ENCODE measurements at places on chromosomes 2 and 18.
A peak's percentile ranks its signal among the peaks of the same experiment; 100 is the strongest.

GRCh38 chr18:54149078-54149697 is 75.3 kb downstream of the MBD2 start:
- peak; percentile 22 for DNase-seq

GRCh38 chr2:207750876-207751275 is 18.8 kb downstream of the FZD5 start:
- DNase-seq, result no peak

DNA sequence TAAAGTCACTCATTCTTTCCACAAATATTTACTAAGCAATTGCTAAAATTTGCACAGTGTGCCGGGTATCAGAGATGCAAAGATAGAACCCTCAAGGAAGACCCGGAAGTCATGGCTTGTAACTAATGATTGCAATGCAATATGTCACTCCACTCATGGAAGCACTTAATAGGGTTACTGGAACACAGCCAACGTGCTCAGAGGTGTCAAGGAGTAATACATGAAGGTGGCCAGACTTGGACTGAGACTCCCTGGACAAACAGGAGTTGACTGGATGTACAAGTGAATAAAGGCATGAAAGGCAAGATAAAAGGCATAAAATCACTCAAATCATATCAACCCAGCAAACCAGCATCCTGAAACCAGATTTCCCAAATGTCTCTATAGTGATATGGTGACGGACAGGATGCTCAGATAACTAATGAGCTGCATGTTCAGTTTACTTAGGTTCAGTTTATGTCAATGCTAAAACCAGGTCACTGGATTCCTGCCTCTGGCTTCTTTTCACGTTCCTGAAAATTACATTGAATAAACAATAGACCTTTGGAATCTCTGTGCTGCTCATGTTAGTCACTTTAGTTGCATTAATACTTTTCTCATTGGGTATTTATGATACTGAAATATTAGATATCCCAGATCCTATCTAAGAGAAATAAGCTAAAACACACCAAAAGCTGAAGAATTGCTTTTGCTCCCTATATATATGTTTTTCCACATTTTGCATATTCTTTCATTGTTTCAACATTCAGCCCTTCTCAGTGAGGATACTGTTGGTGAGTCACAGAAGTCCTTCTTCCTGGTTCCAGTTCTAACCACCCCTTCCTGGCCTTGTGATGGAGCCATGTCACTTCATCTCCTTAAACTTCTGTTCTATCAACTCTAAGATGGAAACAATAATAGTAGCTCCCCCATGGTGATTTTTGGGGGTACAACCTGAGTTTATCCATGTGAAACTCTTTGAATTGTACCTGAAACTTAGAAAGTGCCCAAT is 688.9 kb upstream of the ID2 start:
- no peak for DNase-seq

- no peak for DNase-seq
Observed at GRCh38 chr2:177118636-177119035, 94.0 kb upstream of the HNRNPA3 start.

DNA sequence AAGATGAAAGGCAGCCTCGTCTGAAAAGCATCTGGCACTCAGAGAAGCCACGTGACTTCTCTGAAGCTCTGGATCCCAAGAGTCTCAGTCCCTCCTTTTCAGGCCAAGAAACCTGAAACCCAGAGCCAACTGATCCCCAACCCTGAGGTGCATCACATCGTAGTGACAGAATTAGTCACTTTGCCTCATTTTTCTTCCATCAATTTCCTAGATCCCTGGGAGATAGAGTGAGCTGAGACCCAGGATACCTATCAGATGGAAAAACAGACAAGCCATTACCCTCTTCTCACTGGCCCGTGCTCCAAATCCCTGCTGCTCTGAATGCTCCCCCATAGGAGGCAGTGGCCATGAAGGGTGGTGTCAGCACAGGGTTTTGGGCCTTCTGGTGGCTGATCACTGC is 113.1 kb downstream of the ALK start:
- no peak for DNase-seq

DNA sequence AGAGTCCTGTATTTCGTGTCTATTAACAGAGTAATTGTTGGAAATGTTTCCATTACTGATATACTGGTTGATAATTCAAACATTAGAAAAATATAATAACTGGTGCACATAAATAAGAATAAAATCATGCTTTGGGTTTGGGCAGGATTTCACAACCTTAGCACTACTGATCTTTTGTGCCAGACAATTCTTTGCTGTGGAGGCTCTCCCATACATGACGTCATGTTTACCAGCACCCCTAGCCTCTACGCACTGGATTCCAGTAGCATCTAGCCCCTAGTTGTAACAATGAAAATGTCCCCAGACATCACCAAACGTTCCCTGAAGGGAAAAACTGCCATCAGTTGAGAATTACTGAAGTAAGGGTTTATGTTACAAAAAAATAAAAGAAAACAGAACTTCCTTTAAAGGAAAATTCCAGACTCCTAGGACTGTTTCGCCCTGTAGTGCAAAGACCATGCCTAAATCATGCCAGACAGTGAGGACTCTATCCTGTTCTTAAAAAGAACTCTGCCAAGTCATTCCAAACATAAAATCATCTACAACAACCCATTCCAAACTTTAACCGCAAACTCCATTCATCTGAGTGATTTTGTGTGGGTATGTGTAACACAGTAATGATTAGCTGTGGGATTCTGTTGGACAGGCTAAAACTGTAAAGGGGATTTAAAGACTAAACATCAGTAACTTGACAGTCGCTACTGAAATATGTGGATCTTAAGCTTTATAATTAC is 313.4 kb upstream of the CCDC68 start:
- no peak for DNase-seq

GRCh38 chr2:204452464-204453023 is 92.7 kb upstream of the PARD3B start:
- no peak for DNase-seq

DNA sequence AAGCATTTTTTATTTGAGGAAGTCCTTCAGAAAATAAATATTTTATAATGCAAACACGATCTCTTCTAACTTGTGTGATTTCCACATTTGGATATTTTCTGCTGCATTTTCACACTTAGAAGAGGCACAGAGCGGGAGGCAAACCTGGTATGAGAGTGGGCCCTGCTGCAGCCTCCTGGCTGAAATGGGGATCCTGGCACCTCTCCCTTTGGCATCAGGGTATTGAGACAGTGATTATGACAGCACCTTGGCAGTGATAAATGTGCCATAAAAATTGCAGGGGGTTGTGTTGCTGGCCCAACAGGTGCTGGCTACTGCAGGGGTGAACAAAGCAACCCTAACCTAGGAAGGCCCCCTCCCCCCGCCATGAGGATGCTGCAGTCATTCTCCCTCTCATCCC is 128.6 kb downstream of the TSN start:
- no peak for DNase-seq

DNA sequence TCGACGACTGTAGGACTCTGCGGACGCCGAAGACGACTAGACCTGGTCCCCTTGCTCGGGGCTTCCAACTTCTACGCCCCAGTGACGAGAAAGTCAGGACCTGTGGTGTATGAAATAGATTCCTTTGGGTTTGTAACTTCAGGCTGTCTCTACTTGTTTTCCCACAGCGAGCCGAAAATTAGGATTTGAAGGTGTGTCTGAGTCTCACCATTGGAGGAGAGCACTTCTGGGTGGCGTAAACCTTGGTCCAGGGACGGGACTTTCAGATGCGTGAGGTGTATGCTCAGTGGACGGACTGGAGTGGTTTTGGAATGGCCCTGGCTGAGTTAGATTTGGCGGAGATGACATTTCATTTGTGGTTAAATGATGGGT is 1.3 kb downstream of the BIRC6 start:
- no peak for DNase-seq

DNA sequence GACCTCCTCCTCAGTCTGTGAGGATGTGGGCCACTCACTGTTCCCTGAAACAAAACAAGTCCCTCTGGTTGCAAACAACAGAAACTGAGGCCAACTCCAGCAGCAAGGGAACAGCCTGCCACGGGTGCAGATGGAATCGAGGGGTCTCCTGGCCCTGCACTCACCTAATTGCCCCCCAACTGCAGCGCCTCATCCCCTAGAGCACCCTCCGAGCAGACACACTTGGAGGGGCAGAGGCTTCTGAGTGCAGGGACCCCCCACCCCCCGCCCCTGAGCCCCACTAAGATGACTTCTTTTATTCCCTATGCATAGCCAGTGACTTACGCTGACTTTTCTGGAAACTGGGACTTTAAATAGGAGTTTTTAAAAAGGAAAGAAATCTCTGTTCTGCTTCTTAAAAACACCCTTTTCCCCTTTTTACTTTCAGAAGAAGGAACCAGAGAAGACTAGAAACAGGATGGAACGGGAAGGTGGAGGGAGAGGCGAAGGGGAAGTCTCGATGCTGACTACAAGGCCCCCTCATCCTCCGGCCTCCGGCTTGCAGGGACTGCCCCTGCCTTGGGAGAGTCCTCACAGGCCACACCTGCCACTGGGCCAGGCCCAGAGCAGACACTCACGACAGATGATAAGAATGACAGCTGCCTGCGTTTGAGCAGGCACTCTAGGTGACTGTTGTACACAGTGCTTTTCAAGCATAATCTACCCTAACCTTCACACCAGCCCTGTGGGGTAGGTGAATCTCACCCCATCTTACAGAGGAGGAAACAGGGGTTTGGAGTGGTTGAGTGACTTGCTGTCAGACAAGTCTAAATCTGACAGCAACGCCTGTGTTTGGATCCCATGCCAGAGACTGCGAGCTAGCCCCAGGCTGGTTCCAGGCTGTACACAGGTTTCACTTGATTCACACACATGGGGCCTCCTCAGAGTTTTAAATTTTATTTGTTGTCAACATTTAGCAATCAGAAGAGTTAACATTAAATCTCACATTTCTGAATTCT is 28.2 kb upstream of the BIN1 start:
- no peak for DNase-seq

- no peak for DNase-seq
Observed at GRCh38 chr2:215431290-215431689, 4.6 kb downstream of the FN1 start.

DNA sequence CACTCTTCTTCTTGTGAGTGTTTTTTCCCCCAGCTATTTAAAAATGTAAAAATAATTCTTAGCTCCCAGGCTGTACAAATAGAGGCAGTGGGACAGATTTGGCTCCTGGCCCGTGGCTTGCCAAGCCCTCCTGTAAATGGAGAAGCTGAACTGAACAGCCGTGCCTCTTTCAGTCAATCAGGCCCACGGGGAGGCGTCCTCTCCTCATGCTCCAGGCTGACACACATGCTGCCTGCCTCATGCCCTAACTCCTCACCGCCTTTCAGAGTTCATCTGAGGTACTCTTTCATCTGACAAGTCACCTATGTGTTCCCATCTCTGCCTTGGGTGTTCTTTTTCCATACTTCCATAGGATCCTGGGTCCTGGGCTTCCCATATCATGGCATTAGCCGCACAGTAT is 58.9 kb downstream of the BMP10 start:
- DNase-seq, result no peak

GRCh38 chr2:173851141-173851641 is 114.0 kb downstream of the SP3 start:
- DNase-seq, result no peak

DNA sequence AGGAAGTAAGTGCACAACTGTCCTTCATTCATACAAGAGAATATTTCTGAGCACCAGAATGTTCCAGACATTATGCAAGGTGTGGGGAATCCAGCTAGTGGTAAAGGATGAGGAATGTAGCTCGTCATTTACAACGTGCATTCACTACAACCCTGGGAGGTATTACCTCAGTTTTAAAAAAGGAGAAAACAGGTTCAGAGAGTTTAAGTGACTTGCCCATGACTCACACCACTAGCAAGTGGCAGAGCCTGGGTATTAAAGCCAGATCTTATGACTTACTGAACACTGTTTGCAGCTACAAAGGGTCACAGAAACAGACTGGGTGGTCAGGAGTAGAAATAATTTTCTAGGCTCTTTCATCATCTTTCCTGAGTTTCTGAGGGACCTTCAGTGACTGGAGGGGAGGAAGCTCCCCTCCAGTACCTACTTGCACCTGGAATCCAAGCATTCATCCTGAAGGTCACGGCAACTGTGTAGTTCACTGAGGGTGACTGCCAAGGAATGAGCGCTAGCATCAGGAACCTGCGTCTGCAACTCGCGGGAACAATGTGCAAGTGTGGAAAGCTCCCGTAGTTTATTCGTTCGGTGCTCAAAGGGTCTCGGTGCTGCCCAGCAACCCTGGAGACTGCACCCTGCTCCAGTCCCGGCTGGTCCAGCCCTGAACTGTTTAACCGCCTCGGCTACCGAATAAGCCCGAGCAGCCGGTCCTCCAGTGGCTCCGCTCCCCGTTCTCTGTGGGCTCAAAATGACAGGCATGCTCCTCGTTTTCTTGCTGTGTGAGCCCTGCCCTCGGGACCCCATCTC is 647 bp downstream of the CCDC121 start:
- no peak for DNase-seq

DNA sequence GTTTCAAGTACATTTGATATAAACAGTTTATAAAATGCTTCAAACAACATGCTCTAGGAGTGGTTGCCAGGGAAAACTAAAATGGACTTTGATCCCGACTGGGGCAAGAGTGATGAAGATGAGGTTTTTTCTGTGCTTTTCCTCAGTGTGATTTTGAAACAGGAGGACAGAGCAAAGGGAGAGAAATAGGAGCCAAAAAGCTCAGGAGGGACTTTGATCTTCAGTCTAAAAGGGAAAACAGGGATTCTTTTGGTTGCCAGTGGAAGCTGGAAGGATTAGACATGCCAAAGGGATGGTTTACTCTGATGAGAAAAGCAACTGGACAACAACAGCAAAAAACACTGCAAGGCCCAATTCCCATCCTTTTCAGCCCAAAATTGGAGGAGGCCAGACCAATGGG is 95.5 kb downstream of the LTBP1 start:
- DNase-seq, result no peak

DNA sequence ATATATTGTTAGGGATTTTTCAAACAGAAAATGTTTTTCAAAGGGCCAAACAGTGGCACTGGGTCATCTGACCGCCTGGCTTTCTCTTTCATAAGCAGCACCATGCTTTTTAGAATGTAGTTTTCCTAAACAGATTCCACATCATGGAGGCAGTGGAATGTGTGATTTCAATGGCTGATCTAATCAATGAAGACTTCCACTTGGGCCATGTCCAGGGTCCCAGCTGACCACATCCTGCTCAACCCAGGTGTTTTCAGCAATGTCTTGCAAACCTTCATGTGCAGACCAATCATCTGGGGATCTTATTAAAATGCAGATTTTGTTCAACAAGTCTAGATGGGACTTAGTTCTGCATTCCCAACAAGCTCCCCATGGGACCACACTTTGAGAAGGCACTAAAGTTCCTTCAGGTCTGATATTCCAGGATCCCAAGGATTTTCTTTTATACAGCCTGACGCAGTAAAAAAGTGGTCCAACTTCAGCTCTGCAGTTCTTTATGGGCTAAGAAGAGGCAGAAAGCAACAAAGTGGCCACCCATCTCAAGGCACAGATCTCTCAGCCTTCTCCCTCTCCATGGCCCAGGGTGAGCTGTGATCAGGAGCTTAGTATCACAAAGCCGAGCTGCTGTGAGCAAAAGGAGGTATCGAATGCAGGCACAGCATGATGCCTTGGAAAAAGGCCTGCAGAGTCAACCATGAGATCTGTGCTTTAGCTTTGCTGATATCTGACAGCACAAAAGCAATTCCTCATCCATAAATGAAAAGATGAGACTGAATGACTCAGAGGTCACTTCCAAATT is 3.7 kb downstream of the ALKAL2 start:
- no peak for DNase-seq

- DNase-seq, result no peak
Observed at GRCh38 chr2:5482929-5483331, 209.3 kb upstream of the SOX11 start.
